ENCODE measurements at places on chromosomes 3 and 15.

GRCh38 chr15:49062900-49063299 lies 16.7 kb upstream of the SECISBP2L start:
- no peak for DNase-seq

GRCh38 chr3:81958972-81959640 lies 197.7 kb upstream of the GBE1 start:
- no peak for DNase-seq

DNA sequence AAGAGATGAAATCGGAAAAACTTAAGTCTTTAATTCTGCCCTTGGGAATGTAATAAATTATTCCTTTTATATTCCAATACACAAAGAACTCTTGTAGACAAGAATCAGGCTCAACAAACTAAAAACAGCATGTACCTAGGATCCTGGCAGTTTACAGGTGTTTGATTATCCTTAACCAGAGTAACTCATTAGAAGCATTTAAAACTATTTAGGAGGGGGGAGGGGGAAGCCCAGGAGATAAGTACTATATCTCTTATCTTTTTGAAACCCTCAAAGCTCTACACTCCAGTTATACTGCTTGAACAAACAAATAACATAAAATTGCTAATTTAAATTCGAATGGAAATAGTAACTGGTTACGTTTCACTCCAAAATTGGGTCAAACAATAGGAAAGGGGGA lies 1.9 kb downstream of the CNBP start:
- DNase-seq: no peak

DNA sequence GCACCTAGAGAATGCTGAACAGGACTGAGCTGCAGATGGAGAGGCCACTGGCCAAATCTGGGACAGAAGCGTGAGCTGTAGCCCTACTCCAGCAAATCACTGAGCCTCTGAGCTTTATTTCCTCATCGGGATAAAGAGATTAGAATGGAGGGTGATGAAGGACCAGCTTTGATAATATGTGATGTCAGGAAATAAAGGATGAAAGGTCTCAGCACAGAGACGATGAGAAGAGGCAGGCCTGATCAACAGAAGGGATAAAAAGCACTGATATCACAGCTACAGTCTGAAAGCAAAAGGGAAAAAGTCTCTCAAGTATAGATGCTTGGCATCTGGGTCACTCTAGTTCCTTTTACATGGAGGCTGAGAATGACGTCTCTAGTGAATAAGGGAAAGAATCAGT lies 70.0 kb downstream of the DHX30 start:
- DNase-seq: no peak

DNA sequence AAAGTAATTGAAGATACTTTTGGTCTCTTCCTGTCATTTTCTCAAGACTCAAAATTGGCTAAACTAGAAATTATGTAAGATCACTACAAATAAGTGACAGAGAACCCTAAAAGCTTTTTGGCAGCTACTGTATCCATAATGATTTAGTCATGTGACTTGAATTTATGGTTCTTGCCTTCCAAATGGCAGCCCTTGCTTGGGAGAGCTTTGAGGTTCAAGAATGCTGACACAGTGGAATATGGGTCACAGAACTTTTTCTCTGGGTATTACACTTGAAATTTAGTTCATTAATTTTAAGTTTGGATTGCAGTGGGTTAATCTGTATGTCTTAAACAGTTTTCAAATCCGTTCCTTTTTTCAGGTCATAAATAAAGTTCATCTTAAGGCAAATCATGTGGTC lies 14.0 kb downstream of the LMLN start:
- no peak for DNase-seq

- DNase-seq: no peak
Observed at GRCh38 chr3:103513003-103513402, 1078.2 kb downstream of the ZPLD1 start.

DNA sequence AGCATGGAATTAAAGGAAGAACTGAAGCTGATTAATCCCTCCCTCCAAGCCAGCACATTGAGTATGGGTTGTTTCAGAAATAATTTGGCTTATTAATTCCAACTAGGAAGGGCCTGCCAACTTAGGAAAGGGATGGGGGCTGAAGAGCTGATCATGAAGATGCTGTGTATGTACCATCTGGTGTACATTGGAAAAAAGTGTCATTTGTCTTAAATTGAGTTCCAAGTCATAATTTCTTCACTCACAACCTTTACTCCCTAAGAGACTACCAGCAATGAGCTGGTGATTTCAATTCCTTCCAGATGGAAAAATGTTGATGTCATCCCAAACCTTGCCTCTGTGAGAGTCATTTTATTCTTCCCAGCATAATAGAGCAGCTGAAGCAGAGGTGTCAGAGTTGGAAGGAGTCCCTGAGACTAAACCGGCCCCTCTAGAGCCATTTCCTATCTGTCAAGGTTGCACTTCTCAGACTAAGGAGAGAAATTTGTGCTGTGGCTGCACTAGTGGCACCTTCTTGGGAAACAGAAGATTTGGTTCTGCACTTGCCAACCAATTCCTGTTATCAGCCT lies 79.4 kb downstream of the GTPBP8 start:
- DNase-seq: no peak

DNA sequence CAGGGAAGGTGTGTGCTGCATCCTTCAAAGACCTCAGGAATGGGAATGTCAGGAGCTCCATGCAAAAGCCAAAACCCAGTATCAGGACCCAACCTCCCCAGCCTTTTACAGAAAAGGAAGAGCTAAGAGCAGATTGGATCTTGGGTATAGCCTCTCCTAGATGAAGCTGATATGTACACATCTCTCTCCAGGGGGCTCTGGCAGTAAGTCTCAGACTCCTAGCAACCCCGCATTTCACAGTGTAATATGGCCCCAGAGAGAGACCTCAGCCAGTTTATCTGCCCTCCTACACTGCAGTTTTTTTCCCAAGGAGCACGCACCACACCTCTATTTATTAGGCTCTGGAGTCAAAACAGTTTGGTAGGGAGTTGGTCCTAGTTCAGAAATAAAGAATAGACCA lies 88.2 kb downstream of the RBPMS2 start:
- no peak for DNase-seq

DNA sequence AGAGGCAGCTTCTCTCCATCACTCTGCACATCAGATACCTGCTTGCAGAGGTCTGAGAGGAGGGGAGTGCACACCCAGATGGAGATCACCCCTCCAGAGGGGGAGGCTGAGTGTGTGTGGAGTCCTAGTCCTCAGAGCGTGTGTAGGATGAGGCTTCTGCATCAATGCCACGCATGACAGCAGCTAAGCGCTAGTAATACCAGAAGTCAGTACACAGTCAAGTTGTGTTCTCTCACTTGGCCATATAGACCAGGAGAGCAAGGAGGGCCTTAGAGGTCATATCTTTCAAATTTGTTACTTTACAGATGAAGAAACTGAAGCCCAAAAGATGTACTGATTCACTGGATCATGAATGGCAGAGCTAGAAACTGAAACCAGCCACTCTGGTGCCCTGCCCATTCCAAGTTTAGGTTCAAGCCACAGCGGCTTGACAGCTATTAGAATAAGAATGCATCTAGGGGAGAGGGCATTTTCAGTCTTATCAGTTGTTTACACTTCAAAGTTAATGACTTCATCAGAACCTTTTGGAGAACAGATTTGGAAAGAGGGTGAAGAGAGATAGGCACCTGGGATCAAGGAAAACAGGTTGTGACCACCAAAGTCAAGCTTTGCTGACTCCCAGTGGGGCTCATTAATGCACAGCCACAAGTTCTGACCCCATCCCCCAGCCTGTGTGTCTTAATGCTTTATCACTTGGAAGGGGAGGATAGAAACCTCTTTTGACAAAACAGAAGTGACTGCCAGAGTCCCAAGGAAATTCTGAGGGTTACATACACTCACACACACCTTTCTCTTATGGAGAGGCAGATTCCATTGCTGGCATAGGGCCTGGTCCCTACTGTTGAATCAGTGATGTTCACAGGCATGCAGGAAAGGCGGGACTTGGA lies 310.3 kb downstream of the CHST2 start:
- DNase-seq: peak; percentile 79

- DNase-seq: no peak
Observed at GRCh38 chr3:117567382-117567781, 857.8 kb downstream of the TUSC7 start.

DNA sequence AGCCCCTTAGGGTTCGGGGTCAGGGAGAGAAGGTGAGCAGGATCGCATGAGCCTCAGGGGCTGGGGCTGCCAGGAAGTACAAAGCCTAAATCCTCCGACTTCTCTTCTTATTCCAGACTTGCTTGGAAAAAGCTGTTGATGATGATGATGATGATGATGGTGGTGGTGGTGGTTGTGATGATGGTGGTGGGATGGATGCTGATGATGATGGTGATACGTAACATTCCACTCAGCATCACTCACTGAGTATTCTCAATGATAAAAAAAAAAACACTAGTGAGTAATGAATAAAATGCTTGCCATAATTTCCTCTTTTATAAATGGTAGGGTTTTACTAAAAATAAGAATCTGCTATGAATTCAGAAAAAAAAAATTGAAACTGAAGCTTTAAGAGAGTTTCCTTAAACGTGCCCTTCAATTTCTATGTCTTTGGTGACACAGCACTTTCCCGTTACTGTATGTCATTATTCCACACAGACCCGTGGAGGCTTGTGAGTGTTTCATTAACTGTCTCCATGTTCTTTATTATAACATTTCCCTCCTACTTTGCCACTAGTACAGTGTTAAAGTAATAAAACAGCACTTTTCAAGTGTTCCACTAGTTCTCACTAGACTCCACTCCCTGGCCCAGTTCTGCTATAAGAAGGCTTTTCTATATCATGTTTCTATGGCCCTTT lies 5.4 kb upstream of the ACAN start:
- DNase-seq: no peak

DNA sequence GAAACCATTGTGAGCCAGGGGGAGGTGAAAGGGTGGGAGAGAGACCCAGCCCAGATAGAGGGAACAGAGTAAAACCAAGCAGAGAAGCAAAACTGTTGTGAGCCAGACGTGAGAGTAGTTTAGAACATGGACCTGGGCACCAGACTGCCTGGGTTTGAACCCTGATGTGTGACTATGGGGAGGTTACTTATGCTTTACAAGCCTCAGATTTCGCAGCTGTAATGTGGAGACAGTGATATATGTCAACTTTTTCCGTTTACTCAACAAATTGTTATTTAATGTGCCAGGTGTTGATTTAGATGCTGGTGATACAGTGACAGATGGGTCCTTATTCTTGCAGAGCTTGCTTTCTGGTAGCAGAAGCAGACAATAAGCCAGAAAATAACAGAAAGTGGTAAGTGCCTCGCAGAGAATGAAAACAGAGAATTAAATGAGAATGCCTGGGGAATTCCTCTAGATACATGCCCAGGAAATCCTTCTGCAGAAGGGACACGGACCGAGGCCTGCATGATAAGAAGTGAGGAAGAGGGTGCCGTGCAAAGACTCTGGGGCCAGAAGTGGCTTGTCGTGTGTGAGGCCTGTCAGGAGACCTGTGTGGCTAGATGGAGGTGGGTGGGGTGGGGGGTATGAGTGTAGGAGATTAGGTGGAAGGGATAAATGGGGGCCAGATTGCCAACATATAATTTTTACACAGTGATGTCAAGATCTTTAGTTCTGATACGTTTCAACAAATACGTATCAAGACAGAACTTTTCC lies 15.0 kb downstream of the KAT2B start:
- DNase-seq: peak; percentile 30

GRCh38 chr3:140499114-140499757 lies 178.6 kb upstream of the TRIM42 start:
- DNase-seq: no peak

DNA sequence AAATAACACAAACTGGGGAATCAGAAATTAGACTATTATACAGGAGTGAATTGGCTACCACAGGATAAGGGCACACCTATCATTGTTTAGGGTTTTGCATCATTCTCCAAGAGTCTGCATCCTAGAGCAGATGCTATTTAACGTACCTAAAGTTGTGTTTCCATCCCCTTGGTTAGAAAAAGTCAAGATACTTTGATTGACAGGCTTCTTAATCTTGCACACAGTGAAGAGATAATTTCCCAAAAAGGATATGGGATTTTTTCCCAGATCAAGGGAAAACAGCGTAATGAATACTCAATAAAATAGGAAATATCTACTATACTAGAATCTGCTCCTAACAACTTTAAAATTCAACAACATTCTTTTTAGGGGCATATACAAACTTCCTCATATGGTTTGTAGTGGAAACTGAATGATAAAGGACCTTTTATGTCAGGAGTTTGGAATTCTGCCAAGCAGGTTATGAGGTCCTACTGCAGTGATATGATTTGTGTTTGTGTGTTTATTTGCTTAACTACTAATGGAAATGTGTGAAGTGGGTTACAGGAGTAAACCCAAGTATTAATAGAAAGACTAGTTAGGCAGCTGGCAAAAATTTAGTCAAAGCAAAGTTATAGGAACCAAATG lies 124.1 kb upstream of the MME start:
- no peak for DNase-seq

DNA sequence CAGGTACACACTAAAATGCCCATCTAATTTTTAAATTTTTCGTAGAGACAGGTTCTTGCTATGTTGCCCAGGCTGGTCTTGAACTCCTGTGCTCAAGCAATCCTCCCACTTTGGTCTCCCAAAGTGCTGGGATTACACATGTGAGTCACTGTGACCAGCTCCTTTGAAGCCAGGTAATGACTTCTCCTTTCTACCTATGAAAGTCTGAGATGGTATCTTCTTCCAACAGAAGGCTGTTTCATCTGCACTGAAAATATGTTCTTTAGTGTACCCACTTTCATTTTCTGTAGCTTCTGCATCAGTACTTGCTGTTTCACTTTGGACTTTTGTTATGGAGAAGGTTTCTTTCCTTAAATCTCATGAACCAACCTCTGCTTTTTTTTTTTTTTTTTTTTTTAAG lies 8.8 kb downstream of the OIP5 start:
- no peak for DNase-seq

DNA sequence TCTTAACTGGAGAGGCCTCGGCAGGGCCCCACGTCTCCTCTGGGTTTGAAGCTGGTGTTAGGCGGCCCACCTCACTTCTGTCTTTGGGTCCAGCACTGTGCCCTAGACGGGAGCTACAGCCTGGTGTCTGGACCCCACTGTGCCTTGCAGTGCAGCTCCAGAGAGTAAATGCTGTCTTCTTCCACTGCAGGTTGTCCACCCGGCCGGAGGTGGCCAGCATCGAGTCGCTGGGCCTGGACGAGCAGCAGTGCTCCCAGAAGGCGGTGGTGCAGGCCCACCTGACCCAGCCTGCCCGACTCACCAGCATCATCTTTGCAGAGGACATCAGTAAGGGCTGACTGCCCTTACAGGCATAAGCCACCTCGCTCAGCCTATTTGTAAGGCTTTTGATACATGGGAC lies 53.1 kb upstream of the TAMM41 start:
- no peak for DNase-seq

DNA sequence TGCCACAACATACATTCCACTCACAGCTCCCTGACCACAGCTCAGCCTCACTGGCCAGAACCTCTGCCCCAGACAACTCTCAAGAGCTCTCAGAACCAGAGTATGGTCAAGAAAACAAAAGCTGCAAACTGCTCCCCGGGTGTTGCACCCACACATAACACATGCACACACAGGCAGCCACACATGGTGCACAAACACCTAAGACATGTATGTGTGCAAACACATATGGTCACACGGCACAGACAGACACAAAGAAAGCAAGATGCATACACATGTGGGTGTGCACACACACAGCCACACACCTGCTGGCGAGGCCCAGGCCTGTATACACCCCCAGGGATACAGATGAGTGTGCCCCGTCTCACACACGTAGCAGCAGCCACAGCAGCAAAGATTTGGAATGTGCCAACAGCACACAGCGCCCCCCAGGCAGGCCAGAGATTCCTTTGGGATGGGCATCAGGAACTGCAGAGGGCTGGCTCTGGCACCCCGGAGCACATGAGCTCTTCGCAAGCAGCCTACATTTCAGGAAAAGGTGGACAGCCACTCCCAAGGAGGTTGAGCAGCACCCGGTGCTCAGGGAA lies 6.6 kb downstream of the KLF15 start:
- no peak for DNase-seq

GRCh38 chr3:25885544-25885943 lies 95.7 kb downstream of the OXSM start:
- no peak for DNase-seq

Data from amniotic epithelial cell (primary cell).